ENCODE measurements at places on chromosomes 12 and 14.

GRCh38 chr14:98545181-98545580, 726.8 kb downstream of the BCL11B start:
- DNase-seq: no peak

- DNase-seq: no peak
Observed at GRCh38 chr14:91554535-91555332, 44.6 kb upstream of the PPP4R3A start.

DNA sequence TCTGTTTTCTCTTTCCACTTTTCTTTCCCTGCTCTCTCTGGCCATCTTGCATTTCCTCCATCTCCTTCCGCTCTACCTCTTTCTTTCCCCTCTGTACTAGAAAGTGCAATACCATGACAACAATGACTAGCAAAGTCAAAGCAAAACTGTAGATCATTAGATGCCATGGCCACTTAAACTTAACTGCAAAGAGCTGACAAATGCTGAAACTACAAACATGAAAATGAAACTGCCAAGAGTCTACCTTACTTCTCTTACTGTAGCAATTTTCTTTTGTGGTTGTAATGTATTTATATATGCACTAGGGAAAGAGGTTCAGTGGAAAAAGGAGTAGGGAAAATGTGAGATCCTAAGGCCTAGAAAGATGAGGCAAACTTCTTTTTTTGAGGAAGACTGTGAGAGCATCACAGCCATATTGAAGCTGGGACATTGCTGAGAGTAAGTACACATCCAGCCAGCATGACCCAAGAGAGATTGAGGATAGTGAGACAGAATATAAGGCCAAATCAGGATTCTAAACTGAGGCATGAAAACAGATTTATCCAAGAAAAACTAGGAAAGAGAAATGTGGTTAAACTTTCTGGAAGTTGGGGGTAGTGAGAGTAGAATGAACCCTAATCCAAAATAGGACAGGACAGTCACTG, 276.6 kb upstream of the NAV3 start:
- DNase-seq: no peak

- no peak for DNase-seq
Observed at GRCh38 chr12:58870595-58870994, 49.7 kb downstream of the LRIG3 start.

DNA sequence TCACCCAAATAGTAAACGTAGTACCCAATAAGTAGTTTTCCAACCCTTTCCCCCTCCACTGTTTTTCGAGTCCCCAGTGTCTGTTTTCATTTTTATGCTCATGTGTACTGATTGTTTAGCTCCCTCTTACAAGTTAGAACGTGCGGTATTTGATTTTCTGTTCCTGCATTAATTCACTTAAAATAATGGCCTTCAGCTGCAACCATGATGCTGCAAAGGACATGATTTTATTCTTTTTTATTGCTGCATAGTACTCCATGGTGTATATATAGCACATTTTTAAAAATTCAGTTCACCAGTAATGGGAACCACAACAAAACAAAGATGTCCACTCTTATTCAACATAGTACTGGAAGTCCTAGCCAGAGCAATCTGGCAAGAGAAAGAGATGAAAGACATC, 72.8 kb downstream of the DUSP6 start:
- no peak for DNase-seq

GRCh38 chr14:32469388-32470160, 140.5 kb downstream of the AKAP6 start:
- no peak for DNase-seq

- DNase-seq: no peak
Observed at GRCh38 chr12:42557586-42558172, 31.9 kb downstream of the PRICKLE1 start.

GRCh38 chr12:6461401-6462233, 8.9 kb downstream of the VAMP1 start:
- DNase-seq: no peak

GRCh38 chr14:73784181-73784987, 67.2 kb upstream of the PTGR2 start:
- no peak for DNase-seq

DNA sequence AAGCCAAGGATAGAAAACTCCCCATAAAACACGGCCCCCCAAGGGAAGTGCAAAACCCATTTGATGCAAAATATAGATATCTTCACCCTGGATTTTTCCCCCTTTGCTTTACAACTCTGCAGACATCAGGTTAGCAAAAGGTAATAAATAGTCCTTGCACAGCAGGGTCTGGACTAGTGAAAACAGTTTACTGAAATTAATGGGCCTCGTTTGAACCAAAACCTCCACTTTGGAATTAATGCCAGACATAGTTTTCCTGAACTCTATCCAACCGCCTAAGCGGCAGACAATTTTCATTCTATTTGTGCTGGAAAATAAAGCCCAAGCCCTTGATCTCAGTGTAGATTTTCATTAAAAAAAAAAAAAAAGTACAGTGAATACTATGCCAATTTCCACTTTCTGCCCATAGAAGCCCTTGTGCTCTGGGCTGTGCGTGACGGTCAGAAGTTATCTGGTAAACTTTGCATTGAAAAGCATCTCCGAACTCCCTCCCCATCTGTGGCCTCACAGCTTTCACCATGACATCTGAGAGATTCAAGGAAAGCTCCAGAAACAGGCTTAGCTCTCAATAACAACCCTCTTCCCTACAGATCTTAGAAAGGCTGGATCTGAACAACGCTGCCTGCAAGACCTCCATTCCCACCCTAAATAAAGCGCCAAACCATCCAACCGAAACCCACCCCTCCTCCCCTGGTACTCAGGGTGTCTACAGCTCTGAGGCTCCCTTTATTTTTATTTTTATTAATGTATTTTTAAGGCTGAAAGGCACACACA, 11.0 kb upstream of the IRF2BPL start:
- no peak for DNase-seq

DNA sequence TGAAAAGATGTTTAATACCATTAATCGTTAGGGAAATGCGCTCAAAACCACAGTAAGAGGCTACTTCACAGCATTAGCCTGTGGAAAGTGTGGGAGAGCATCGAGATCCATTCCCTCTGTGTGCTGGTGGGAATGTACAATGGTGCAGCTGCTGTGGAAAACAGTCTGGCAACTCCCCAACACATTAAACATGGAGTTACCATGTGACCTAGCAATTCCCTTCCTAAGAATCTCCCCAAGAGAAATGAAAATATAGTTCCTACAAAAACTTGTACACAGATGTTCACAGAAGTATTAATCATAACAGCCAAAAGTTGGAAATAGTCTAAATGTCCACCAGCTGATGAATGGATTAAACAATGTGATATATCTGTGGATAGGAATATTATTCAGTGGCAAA, 23.8 kb downstream of the MLXIP start:
- DNase-seq: no peak

- DNase-seq: no peak
Observed at GRCh38 chr12:80190001-80190400, 90.7 kb downstream of the OTOGL start.

DNA sequence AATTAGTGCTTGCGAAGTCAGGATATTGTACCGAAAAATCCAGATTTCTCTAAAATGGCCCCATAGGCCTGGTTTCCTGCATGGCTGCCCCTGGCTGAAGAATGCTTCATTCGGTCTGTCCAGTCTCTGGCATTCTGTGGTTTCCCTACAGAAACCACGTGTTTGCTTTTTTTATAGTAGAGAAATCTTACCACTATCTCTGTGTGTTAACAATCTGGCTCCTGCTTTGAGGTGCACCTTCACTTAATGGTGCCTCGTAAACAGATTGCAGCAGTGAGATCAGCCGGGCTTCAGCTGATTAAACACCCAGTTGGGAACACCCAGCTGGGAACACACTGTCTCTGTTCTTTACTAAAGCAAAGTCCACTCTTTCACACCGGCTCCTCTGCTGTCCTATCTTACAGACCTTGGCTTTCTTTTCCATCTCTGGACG, 6.7 kb upstream of the DNAAF2 start:
- no peak for DNase-seq

DNA sequence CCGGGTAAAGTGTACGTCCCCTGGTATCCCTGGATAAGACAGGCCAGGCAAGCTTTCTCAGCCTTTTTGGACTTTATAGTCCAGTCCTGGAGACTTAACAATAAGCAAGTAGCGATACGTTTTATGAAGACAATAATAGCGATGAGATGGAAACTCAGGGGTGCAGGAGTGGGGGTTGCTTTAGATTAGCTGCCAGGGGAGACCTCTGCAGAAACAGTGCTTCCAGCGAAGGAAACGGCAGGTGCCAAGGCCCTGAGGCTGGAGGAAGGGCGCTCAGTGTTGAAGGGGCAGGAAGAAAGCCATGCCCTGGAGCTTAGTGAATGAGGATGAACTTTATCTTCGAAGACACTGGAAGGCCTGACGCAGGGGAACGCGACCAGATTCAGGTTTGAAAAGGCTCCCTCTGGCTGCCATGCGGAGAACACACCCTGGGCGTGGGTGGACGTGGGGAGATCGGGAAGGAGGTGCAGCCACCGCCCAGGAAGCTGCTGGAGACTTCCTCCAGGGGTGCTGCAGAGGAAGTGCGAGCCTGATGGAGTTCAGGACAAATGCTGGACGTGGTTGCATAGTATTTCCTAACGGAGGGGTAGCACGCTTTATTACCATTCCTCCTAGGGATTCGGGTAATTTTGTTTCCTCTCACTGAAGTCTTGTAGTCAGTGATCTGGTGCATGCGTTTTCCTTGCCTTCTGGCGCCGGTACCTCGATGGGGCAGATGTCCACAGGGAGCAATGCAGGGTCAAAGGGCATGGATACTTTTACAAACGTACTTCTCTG, 26.1 kb upstream of the UBC start:
- DNase-seq: peak; percentile 91

DNA sequence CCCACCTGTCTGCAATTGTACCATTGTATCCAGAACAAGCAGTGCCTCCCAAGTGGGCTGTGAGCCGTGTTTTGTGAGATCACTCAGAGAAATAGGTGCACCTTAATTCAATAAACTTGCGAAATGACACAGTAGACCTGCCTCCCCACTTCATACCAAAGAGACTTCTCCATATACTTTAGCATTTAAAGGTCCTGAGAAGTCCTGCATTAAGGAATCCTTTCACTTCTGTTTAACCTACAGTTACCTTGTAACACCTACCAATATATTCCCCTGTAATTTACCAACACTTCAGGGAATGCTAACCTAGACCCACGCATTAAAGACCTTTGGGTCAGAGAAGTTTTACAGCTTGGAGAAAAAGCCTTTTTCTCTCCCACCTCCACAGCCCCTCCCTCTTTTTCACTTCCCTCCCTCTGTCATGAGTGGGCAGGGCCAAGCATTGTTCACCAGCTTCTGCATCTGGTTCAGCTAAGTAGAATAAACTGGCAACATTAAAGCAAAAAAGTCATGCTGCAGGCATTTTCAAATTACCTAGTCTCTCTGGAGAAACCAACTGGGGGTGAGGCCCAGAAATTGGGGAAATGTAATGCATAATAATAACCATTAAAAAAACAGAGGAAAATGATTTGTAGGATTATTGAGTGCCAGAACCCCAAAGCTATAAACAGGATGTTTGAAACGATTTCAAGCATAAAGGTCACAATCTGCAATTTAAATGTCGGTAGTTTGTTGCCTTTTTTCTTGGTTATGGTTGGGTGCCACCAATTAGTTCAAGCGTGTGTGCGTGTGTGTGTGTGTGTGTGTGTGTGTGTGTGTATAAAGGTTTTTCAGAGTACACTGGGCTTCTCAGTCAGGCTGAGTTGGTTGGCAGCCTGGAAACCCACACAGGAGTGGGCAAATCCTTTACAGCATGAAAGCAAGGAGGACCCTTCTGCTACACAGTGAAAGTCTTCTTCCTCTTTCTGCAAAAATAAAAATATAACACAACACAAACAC, 13.7 kb upstream of the WSCD2 start:
- no peak for DNase-seq

GRCh38 chr14:21041676-21042433, at the start of gene RNASE7:
RNASE7 (plus strand) TSS chr14:21042362; CDS start chr14:21042993, 631 bp downstream.
- DNase-seq: no peak

DNA sequence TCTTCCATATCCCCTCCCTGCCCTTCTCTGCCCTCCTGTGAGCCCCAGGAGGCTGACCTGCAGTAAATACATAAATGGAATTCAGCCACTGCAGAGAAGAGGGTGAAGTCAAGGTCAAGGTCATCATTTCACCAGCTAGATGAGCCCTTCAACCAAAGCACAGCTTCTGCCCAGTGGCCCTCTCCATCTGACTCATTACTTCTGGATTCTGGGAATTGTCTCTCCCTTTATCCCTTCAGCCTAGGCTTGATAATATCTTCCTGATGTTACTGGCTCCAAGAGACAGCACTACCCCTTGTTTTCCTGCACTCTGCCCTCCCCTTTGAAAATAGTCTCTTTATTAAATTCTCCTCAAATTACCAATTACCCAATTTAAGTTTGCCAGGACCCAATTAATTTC, 64.5 kb downstream of the TTC9 start:
- DNase-seq: no peak

DNA sequence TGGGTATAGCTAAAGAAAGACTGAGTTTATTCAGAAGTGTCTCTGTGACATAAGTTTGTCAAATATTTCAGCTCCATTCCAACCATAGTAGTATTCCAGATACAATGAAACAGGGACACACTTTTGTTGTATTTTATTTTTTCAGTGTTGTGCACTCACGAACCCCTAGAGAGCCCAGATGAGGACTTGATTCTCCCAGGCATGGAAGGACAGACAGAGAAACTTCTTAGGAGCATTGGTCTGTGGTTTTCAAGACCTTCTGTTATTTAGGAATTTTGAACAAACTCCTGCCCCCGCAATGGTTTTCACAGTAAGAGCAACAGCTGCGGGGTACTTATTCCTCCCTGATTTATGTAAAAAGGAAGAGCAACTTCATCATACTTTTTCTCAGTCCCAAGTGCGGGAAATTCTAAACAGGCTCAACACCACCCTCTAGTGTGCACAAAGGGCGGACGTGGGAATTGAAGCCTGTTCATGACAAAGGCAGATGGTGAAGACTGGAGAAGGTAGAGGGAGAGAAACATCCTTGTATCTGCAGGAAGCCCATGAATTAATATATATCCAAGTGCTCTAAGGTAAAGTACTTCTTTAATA, 147.6 kb downstream of the PAH start:
- peak; percentile 23 for DNase-seq

DNA sequence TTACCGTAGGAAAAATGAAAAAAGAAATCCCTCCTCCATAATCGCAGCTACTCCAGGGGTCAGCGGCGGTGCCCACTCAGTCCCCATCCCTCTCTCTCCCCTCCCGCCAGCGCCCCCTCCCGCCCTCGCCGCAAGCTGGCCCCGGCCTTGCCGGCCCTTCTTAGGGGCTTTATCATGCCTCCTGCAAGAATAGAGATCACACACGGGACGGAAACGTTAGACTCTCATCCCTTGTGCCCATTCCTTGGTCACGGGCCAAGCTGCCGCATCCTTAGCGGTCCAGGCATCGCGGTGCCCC, 692 bp upstream of the COX14 start:
- no peak for DNase-seq

All from left ventricle myocardium inferior (tissue), 1 donor.